Stimulated activated CD4-positive, alpha-beta T cell treated with anti-CD3 and anti-CD28 coated beads, TNF-alpha, amount 100 ng/mL, for 1 hour (primary cell): ENCODE measurements at places on chromosomes 2 and 18.

- no peak for DNase-seq
These were observed 16.2 kb downstream of the GPR75 start for GRCh38 chr2:53843595-53843994.

DNA sequence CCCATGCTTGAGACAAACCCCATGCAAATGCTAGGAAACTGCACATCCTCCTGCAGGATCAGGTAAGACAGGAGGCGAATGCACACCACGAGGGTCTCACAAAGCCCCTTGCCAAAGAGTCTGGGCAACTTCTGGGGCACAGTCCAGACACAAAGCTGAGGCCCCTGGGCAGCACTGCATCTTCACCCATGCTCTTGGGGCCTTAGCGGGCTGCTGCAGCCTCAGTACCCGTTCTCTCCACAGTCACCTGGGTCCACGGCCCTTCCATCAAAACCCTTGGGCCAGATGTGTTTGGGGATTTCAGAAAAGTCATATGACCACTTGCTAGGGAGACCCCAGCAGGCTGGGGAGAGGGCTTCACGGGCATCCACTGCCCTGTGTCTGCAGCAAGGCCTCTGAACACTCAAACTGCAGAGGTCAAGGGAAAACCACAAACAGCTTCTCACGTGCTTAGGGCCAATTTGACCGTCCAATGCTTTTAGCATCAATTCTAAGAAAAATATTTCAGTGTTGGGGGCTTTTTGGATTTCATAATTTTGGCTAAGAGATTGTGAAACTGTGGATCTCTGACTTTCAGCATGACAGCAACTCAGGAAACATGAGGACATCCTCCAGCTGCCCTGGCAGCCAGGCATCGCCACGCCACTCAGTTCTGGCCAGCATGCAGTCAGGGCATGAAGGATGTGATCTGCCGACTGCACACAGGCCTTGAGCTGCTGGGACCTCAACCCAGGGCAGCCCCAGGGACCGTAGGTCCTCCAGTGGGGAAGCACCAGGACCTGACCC, 20.0 kb downstream of the PASK start:
- no peak for DNase-seq

DNA sequence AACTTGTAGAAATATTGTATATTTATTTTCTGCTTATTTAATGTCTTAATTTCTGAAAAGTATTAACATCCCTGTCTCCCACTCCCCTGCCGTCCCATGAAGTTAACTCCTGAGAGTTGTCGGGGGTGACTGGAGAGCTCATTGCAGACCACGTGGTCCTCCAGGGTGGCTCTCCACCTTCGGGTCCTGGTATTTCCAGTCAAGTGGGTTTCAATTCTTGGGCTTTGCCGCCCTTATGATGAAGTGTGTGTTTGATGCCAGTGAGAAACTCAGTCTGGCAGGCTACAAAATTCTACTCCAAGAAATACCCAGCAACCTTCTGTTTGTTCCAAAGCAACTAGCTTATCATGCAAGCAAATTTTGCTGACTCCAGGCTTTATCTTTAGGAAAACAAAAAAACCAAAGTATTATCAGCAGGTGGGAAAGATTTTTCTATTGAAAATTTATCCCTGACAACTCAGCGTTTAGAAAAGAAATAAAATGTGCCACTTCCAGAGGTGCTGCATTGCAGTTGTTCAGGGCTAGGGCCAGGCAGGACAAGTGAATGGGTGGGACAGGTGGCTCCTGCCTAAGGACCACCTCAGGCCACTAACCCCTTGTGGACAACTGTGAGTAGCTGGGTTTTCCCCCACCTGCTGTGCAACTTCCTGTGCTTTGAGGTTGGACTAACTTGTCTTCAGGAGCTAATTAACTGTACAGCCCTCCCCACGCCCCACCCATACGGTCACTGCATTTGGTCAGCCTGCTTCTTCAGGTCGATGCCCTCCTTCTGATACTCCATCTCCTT, 46.6 kb downstream of the BCL2L11 start:
- no peak for DNase-seq

GRCh38 chr2:177037569-177037968, 175.0 kb upstream of the HNRNPA3 start:
- DNase-seq, result no peak

- DNase-seq, result no peak
These were observed 12.3 kb upstream of the SLC14A2 start for GRCh38 chr18:45602926-45603325.
